ENCODE measurements at places on chromosomes 3 and 15. TPM values are rescaled to one million over a fixed set of nuclear protein-coding genes. Genes with fewer than 3 reads are reported as not detected.

DNA sequence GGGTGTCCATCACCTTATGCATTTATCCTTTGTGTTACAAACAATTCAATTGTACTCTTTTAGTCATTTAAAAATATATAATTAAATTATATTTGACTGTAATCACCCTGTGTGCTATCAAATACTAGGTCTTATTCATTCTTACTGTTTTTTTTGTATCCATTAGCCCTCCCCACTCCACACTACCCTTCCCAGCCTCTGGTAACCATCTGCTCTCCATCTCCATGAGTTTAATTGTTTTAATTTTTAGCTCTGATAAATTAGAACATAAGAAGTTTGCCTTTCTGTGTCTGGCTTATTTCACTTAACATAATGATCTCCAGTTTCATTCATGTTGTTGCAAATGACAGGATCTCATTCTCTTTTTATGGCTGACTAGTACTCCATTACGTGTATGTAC is 16.8 kb downstream of the C3orf20 start:
- DNase-seq: no peak

DNA sequence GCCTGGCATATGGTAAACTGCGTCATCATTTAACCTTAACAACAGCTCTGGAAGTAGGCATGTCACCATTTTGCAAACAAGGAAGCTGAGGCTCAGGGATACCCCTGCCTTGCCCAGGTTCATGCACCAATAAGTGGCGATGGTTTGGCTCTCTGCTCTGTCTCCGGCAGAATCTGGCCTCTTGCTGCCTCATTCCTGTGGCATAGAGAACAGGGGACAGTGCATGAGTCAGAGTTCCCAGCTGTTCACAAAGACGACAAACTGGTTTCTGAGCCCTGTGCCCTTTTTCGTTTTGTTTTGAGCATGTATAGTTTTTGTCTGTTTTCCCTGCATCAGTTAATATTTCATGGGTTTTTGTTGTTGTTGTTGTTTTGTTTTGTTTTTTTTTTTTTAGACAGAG is 236.8 kb downstream of the OPA1 start:
- DNase-seq: no peak

- no peak for DNase-seq
Observed at GRCh38 chr3:6089780-6090179, 771.1 kb upstream of the GRM7 start.

DNA sequence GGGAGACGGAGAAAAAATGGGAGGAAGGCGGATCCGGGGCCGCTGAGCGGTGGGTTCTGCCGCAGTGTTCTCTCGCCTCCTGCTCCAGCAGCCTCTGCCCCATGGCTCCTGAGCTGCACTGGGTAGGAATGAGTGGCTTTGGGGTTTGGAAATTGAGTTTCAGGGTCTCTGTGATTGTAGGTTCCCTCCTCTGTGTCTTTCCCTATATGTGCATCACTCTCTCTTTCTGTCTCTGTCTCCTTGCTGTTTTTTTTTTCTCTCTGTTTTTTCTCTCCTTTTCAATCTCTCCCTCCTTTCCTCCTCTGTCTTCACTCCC is 1.9 kb downstream of the GRM7 start:
- no peak for DNase-seq

DNA sequence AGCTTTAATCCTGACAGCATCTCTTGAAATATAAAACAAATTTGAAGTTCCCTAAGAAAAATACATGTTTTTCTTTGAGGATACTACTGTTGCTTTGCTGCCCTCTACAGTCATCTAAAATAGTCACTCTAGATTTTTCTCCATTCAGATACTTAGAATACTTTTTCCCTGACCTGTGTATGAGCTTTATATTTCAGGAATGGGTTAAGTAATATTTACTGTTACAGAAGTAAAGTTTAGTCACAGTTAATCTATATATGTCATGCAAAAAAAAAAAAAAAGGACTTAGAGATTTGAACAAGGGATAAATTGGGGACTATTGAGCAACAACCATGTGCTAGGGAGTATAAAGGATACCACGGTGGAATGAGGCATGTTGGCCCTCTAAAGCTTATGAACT is 8.8 kb downstream of the NECTIN3 start:
- DNase-seq: no peak

DNA sequence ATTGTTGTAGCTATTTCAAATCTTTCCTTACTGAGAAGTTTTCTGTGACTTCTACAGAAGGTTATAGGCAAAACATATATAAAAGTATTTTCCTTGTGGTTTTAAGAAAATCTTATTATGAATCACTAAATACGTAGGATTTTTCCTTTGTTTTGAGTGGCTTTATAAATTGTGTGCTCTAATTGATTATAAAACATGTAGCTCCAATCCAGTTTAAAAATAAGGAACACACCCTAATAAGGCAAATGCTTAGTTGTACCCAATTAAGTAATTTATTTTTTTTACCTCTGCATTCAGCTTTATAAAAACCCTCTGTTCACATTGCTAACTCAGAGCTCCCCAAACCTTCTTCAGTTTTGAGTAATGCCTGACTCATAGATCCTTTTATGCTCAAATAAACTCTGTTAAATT is 408.0 kb downstream of the NAALADL2 start:
- no peak for DNase-seq

GRCh38 chr3:52469001-52469400 is 13.6 kb downstream of the NISCH start:
- no peak for DNase-seq

GRCh38 chr15:81752546-81752942 is 293.3 kb downstream of the MEX3B start:
- DNase-seq: no peak

DNA sequence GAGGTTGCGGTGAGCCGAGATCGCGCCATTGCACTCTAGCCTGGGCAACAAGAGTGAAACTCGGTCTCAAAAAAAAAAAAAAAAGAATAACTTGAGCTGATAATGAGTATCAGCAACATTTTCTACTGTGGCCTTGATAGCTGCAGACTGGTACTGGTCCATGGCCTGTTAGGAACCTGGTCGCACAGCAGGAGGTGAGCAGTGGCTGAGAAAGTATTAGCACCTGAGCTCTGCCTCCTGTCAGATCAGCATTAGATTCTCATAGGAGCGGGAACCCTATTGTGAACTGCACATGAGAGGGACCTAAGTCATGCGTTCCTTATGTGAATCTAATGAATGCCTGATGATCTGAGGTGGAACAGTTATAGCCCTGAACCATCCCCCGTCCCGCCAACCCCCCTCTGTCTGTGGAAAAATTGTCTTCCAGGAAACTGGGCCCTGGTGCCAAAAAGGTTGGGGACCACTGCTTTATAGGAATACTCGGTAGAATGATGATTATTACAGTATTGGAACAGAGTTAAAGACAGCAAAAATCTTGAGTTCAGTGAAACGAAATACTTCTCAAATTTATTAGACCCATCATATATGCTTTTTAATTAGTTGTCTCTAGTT is 126.0 kb downstream of the ZNF609 start:
- no peak for DNase-seq

GRCh38 chr15:60853109-60853508 is 374.2 kb upstream of the ICE2 start:
- DNase-seq: no peak

DNA sequence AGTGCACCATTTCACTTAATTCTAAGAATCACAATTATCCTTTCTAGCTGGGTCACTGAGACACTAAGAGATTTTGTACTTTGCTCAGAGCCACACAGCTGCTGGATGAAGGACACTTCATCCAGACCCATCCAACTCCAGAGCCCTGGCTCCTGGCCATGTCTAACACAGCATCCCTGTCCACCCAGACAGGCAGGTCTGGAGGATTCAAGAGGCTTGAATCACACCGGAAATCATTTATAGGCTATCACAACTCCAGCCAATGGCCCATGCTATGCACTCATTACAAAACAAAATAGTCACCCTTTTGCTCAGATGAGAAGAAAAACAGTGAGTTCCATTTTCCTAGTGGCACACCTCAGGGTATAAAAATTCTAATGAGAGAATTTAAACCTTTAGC is 198.2 kb upstream of the LMCD1 start:
- DNase-seq: no peak

DNA sequence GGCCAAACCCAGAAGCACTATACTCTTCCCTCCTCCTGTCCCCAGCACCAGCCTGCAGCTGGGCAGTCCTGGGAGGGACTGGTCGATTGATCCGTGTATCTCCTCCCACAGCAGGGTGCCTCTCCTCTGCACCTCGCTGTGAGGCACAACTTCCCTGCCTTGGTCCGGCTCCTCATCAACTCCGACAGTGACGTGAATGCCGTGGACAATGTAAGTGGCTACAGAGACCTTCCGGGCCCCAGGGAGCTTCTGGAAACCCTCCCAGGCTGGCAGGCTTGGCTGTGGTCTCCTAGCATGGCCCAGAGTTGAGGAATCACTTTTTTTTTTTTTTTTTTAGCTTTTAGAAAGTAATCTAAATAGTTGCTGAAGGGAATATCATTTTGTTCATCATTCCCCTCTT is 30.7 kb downstream of the ANKDD1A start:
- DNase-seq: no peak

DNA sequence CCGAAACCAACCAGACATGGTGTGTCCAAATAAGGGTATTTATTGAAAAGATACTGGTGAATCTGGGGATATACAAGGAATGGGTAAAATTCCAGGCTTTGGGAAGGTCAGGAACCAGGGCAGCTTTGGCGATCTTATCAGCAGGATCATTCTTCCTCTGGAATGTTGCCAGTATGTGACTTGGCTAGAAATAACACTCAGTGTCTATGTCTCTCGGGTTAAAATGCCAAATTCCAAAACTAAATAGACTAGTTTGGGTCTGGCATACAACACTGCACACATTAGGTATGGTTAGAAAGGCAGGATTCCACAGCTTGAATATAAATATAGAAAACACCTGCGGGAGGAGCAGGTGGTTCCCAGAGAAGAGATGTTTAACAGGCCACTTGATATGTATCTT is 220.2 kb upstream of the CD96 start:
- DNase-seq: no peak

- peak; percentile 88 for DNase-seq
Observed at GRCh38 chr3:46909535-46910161, 32.1 kb downstream of the PTH1R start.

DNA sequence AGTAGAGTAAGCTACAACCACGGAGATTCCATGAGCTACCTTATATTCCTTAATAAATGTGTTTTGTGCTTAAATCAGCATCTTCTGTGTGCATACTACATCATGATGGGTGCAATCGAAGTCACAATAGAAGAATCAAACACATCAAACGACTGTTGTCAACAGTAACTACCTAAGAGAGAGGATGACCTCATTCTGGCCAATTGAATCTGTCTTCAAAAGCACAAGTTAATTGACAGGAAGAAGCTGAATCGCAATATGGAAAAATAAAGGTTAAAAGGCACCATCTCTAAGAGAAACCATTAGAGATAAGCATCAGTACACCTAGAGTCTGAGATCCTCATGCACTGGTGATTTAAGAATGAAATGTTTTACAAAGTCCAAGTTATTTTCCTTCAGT is 39.0 kb downstream of the CD200R1L start:
- DNase-seq: no peak

DNA sequence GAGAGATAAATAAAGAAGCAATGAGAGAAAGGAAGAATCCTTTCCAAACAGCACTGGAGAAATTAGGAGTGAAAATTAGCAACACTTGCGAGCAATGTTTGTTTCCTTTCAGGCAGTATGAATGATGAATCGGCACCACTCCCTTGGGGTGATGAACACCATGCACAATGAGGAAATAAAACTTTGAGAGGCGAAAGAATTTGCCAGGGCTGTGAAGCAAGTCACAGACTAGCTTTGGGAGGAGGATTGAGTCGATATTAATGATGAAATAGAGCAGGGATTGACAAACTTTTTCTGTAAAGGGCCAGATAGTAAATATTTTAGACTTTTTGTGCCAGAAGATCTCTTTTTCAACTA is 237.7 kb downstream of the AGBL1 start:
- no peak for DNase-seq

Gene LRRC31
- total RNA-seq: not detected

Gene CPN2
- not detected for total RNA-seq

Gene SV2B
- not detected for total RNA-seq

Gene NUDT16
- total RNA-seq: 30.3 TPM

Measured in neural crest cell (in vitro differentiated cells).